ENCODE measurements at places on chromosomes 11 and 22.
A peak's percentile ranks its signal among the peaks of the same experiment; 100 is the strongest.

DNA sequence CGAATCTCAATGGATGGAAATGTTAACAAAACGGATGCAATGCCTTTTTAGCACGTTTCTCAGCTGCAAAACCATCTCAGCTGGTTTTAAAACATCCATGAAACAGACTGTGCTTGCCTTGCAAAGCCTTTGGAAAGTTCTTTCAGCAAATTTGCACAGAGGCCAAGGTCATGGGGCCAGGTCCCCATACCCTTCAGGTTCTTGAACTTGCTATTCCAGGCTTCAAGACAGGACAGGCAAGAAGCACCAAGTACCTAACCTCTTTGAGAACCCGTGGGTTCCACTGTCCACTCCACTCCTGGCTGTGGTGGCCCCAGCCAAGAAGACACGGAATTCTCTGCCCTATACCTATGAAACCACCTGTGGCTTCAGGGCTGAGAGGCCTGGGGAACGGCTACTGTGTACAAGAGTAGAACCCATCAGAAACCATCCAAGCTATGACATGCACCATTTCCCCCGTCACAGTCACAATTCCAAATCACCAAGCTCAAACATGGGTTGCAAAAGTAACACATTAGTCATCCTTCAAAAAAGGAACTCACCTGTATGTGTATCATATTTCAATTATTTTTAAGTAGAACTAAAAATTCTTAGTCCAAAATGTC is 17.0 kb downstream of the TNKS1BP1 start:
- DNase-seq, result no peak

GRCh38 chr11:96306933-96307775 is 35.8 kb downstream of the MAML2 start:
- DNase-seq, result no peak

DNA sequence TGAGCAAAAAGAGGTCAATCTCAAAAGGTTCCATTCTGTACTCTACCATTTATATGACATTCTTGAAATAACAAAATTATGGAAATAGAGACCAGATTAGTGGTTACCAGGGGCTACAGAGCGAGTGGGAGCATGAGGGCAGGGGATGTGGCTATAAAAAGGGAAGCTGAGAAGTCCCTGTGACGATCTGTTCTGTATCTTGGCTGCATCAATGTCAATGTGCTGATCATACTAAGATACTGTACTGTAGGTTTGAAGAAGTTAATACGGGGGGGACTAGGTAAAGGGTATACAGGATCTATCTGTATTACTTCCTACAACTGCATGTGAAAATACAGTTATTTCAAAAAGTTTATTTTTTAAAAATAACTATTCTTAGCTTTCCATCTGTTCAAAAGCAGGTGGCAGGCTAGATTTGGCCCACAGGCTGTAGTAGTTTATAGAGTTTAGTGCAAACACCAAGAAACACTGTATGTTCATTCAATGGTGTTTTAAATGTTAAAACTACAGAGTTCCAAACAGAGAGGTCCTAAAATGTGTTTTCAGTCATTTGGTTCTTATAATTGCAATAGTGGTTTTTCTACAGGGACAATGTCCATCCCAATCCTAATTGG is 78.2 kb downstream of the SMCO4 start:
- DNase-seq, result no peak

DNA sequence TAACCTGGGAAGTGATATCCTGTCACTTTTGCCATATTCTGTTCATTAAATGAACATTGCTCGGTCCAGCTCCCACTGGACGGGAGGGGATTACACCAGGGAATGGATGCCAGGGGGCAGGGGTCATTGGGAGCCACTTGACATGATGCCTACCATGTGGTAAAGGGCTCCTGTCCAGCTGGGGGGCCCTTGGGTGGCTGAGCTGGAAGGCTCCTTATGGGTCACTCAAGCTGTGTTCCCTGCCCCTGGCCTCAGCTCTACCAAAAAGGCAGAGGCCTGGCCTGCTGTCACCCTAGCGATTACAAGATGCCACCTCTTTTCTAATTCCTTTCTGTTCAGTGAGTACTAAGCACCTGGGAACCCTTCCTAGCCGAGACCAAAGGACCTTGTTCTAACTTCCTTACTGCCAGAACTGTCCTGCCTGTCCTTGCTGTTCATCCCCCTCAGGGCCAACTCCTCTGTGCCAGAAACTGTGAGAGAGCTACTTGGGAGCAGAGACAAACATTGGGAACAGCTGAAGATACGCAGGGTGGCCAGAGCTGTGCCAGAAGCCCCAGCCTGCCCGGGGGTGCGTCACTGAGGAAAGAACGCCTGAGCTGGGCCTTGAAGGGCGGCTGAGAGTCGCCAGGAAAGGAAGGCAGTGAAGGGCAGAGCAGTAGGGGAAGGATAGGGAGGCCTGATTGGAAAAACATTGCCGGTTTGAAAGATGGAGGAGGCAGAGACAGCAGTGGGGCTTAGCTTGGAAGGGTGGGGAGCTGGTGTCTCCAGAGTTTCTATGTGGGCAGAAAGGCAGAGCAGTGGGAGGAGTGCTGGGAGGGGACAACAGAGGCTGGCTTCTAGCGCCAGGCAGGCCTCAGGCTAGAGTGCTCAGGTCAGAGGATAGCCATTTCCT is 12.7 kb upstream of the UVRAG start:
- no peak for DNase-seq

DNA sequence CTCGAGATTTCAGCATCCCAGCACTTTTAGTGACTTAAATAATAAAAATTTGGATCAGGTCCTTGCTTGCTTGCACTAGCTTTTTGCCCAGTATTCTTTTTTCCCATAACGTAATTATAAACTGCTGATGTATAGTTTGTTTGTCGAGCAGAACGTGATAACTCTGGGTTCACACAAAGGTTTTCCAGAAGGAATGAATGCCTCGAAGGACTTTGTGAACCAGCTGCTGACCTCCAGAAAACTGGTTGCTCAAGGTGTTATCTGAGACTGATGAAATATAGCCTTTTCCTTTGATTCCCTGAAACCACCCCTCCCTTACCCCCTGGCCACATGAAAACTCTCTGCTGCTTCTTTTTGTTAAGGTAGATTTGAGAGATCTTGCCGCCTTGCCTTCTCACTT is 229.1 kb upstream of the CARD18 start:
- DNase-seq, result no peak

GRCh38 chr11:117898059-117898458 is 21.6 kb upstream of the FXYD6 start:
- DNase-seq, result no peak

DNA sequence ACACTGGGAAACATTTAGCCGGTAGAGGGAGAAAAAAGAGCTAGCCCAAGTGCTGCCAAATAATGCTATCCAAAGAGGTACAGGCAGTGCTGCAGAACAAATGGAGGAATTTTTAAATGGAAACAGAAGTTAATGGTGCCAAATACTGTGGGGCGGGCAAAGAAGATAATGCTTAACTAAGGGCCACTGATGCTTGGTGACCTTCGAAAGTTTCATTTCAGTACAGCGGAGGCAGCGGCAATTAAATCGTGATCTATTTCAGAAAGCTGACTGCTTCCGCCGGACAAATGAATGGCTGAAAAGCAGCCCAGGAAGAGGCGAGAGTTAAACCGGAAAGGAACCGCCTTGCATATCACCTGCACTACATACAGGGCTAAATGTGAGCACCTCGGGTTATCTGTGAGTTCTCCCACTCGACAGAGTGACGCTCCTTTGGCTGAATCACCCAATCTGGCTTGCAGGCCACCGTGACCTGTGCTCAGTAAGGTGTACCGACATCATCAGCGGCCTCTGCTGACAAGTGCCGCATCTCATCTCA is 42.1 kb downstream of the CADM1 start:
- no peak for DNase-seq

GRCh38 chr22:17896586-17896985 is 122.3 kb upstream of the BID start:
- DNase-seq, result no peak

DNA sequence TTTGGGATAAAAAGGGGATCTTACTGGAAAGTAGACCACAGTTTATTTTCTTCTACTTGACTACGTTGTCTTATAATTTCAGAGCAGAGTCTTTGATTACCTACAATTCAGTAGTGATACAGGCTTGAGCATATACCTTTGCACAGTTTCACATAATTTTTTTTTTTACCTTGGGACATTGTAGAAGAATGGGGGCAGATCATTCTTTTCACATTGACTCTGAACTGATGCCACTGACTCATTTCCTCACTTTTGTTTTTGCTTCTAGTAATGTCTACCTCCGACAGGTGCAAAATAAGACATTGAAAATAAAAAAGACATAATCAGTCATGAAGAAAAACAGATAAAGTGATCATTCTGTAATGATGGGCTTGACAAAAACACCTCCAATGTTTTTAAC is 688.3 kb upstream of the CHORDC1 start:
- no peak for DNase-seq

DNA sequence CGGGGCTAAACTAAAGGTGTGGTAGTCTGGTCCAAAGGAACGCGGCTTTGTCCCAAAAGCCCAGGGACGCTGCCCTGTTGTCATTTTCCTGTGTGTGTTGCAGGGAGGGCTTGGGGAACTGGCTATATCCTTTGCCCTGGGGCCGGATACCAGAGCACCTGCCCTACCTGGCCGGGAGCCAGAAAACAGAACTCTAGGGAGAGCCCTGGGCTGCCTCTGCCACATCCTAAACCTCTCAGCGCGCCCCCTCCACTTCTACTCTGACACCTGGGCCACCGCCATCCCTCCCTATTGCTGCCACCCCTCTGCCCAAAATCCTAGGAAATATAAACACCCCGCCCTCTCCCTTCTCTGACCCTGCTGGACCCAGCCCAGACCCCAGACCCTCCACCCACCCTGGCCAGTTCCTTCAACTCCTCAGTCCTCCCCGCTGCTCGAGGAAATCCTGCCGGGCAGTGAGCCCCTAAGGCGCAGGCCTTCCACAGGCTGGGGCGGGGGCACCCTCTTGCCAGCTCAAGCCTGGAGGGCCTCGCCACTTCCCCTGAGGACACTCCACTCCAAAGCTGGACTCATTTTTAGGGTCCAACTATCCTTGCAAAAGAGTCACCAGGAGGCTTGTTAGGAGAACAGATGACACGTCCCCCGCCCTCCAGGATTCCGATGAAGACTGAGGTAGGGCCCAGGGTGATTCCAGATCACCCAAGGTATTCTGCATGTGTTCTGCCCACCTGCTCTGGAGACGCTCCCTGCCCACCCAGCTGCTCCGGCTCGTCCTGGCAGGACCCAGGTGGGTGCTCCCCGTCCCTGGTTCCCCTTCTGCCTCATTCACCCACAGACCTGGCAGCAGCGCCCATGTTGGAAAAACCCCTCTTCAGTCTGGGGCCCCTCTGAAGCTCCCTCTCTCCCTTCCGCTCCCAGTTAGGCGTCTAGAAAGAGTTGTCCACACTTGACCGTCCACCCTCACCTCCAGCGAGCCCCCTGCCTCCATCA is 12.2 kb downstream of the KCTD17 start:
- no peak for DNase-seq

GRCh38 chr11:11826260-11826659 is 15.5 kb upstream of the USP47 start:
- DNase-seq, result no peak

DNA sequence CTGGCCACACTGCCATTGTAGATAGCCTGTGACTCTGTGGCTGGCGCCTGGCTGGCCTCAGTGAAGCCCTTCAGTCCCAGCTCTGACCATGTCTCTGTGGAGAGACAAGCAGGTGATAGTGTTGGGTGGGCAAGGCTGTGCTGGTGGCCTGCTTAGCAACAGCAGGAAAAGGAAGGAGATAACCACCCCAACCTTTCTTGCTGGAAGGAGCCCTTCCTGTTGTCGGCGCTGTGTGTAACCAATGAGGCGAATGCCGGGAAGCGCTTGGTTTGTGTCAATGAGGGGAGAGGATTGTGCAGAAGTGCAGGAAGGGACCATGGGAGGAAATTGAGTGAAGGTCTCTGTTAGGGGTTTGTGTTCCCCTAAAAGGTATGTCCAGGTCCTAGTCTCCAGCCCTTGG is 27.3 kb downstream of the PARVB start:
- DNase-seq, result no peak

- no peak for DNase-seq
These were observed 6.1 kb upstream of the CD59 start for GRCh38 chr11:33742249-33742851.

DNA sequence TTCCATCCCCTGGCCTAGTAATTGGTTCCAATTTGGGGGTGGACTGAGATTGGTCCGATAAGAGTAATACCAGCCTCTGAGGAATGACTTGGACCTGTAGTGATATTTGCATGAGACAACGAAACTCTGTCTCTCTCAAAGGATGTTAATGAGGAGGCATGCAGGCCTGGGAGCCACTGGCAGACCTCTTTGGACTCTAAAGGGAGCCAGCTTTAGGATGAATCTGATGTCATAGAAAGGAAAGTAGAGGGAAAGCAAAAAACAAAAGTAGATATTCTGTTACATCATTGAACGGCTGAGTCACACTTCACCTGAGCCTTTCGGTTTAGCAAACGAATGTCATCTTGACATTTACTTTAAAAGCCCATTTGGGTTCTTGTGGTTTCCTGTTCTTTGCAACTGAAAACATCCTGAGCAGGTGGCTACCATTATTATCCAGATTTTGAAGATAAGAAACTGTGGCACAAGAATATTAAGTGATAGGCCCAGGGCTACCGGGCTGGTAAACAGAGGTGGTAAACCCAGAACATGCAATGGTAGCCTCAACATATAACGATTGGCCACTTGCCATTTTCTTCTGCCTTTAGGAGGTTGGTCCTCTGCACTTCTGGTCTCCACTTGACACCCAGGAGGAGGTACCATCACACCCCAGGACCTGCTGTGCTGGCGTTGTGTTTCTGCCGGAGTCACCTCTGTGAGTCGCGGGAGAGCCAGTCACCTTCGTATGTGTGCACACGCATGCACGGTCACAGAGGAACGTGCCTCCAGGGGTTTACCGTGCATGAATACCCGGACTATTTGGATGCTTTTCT is 42.7 kb downstream of the RTL6 start:
- peak; percentile 12 for DNase-seq

- no peak for DNase-seq
These were observed 31.6 kb upstream of the ARHGAP32 start for GRCh38 chr11:129223701-129224149.

GRCh38 chr11:118060081-118060661 is 16.7 kb upstream of the TMPRSS4 start:
- DNase-seq, result no peak

DNA sequence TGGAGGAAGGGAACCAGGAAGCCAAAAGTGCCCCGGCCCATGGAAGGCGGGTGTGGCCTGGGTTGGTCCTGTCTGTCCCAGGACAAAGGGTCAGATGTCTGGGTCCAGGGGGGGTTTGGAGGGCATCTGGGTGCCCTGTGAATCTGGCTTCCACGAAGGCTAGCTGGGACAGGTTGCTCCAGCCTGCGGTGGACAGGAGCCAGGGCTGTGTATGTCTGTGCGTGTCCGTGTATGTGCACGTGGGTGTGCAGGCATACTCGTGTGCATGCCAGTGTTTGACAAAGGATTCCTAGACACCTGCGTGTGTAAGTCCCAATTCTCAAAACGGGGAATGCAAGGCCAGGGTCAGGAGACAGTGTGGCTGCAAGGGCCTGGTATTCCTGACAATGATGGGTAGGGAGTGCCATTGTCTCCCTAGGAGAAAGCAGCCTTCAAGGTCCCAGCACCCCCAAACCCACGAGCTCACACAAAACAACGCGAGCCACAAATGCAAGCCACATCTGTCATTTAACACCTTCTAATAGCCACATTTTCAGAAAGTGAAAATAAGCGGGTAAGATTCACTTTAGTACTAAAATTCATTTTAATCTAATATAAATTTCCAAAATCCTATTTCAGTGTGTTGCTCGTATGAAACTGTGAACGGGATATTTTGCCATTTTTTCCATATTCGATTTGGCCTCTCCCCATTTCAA is 78.4 kb upstream of the WNT7B start:
- DNase-seq, result no peak
